ENCODE measurements at places on chromosomes 7 and 10. TPM values are rescaled to one million over a fixed set of nuclear protein-coding genes. Genes with fewer than 3 reads are reported as not detected.

The CTAGE6 gene
- 0.88 TPM for total RNA-seq

The CHAT gene
- not detected for total RNA-seq

The AKR1C1 gene
- total RNA-seq, result 0.15 TPM

The GRIFIN gene
- total RNA-seq, result not detected

The AZGP1 gene
- not detected for total RNA-seq

The NKX2-3 gene
- not detected for total RNA-seq

The CCDC146 gene
- 1.2 TPM for total RNA-seq

The ADAMTS14 gene
- total RNA-seq, result 3.4 TPM

The LIPA gene
- 53.1 TPM for total RNA-seq

The HGF gene
- total RNA-seq, result 2.0 TPM

The CYP2C19 gene
- not detected for total RNA-seq

The NAT16 gene
- not detected for total RNA-seq

DNA sequence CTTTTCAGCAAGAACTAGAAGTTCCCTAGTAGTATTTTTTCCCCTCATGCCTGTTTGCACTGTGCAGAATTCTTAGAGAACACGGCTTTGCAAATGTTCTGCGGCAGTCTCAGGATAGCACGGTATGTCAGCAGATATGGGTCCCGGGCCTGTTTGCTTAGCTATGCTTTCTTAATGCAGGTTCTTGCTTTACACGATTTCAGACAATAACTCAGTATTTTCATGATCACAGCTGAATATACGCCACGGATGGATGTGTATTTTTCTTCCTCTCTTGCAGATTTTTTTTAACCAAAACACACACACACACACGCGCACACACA is 137.3 kb downstream of the HECW1 start:
- DNase-seq, result no peak

DNA sequence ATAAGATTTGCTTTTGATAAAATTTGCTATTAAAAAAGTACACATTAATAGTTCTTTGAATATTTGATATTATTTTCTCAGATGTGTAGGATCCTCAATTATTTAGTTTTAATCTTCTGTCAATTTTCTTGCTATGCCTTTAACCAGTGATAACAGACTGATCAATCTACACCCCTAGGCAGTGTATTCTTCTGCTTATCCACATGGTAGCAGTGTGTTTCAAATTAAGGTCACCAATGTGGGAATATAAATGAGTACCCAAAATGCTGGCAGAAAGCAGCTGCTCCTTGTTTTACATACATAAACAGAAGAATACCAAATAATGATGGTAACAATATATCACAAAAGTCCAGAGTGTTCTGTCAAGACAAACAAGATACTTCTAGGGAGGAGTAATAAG is 87.0 kb downstream of the SKAP2 start:
- no peak for DNase-seq

DNA sequence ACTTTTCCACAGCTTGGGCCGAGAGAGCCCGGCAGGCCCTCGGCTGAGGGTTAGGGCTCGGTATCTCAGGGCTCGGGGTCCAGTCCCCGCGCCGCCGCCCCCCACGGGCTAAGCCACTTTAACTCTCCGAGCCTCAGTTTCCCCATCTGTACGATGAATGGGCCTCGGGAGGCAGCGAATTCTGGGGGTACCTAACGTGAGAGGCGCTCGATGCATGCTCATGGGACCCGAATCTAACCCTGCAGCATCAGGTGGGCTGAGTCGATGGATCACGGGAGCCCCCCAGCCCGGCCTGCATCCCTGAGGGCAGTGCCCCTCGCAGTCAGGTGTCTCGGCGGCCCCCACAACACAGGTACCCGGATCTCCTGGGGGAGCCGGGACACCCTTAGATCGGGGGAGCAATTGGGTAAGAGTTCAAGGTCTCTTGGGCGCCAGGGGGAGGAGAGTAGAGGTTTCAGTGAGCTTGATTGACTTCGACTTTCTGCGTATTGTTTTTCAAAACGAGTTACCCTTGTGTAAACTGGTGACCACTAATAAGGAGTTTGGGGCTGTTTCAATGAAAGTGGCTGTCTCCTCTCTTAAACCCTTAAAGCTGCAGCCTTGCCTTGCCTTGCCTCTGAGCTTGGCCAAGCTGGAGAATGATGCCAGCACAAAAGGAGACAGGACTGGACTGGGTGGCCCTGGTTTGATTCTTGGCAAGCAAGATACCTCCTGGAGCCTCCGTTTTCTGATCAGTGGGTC is 631 bp downstream of the POR start:
- DNase-seq, result no peak

DNA sequence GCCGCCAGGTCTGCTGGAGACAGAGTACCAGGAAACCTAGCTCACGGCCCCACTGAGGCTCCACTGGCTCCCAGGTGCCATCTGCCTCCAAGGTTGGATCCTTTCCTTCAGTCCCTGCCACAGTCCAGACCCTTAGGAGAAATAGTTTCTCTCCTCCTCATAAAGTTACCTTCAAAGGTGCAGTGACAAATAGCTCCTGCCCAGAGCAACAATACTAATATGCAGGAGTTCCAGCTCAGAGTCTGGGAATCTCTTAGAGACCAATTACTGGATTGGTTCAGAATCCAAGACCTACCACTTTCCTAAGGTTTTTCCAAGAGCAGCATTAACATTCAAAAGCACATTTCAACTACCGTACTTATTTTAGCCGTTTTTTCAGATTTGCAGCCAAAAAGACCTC is 41.0 kb upstream of the ADAM12 start:
- no peak for DNase-seq

DNA sequence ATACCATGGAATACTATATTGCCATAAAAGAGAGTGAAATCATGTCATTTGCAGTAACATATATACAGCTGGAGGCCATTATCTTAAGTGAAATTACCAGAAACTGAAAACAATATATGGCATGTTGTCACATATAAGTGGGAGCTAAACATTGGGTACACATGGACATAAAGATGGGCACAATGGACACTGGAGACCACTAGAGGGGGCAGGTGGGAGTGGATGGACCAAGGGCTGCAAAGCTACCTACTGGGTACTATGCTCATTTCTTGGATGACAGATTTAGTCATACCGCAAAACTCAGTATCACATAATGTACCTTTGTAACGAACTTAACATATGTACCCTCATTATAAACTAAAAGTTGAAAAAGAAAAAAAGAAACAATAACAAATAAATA is 1167.6 kb downstream of the NXPH1 start:
- DNase-seq, result no peak

DNA sequence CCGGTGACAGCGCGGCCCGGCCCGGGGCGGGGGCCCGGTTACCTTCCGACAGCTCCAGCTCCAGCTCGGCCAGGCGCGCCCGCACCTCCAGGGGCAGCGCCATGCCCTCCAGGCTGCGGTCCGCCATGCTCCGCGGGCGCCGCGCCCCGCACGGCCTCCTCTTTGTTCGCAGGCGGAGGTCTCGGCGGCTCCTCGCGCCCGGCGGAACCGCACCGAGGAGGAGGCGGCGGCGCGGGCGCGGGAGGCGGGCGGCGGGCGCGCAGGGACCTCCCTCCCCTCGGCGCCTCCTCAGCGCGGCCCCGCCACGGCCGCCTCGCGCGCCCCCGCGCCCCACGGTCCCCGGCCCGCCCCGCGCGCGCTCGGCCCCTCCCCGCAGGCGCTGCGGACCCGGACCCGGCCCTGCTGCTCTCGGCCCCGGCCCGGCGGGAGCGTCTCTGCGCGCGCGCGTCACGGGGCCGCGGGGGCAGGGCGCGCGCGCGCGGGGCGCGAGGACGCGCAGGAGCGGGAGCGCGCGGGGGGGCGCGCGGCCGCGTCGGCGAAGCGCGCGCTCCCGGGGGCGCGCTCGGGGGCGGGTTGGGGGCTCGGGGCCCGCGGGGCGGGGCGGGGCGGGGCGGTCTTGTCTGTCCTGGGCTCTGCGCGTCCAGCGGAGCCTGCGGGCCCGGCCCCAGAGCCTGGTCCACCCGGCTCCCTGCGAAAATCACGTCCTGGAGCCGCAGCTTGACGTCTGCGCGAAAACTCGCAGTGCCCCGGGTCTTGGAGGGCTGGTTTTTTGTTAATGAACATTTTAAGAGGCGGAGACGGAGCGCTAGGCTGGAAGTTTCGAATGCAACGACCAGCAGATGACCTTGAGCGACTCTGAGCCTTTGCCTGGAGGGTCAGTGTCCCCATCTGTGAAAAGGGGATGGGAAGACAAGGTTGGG is at the start of gene DIP2C:
DIP2C (minus strand) TSS at position 217 of the 920 bp plus-strand sequence; CDS start at position 127, 90 bp downstream.
- no peak for DNase-seq

GRCh38 chr7:113144817-113145216 is 26.5 kb upstream of the SMIM30 start:
- DNase-seq, result no peak

DNA sequence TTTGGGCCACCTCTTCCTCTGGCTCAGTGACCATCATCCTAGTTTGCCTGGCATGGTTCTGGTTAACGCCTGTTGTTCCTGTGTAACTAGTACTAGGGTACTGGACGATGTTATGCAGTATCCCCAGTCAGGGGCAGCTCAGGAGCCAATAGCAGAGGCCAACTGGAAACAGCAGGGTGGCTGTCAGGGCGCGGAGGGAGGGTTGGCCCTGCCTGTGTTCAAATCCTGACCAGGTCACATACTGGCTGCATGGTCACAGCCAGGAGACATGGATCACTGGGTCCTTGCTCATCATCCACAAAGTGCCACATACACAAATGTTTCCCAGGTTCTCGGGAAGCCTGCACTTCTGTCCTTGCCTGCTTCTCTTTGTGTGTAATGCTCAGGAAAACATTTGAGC is 12.3 kb upstream of the RBP3 start:
- DNase-seq, result no peak

DNA sequence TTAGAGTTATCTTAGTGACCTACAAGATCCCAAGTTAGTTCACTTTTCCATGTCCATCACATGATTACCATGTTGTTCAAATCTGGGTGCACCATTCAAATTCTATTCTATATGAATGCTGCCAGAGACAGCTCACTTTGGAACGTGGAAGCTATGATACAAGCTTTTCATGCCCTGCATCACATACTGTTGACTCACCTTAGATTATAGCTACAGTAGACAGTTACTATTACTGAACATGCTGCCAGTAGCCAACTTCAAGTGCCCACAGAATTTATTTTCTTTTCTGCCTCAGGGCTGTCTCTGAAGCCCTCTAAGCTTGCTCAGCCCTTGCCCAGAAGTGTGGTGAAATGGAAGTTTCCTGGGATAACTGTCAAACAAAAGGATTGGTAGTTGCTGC is 231.1 kb downstream of the GPR158 start:
- no peak for DNase-seq

GRCh38 chr10:58019863-58020537 is 247.7 kb downstream of the IPMK start:
- no peak for DNase-seq

DNA sequence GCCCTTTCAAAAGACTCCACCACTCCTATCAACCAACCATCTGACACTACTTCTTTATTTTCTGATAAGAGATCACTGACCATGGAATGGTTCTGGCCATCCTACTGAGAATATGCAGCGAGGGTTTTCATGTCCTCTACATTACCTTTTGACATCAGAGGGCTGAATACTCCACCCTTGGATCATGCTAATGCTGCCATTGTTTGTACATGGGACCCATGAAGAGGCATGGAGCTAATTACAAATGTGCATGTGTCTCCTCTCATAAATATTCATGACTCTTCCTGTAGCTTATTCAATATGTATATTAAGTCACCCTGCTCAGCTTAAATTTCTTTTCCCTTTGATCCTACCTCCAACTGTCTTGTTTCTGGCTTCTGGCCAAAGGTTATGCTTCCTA is 1065.8 kb upstream of the GHITM start:
- DNase-seq, result no peak

GRCh38 chr7:6232116-6232515 is 40.3 kb downstream of the CYTH3 start:
- no peak for DNase-seq

GRCh38 chr10:75585294-75585693 is 153.9 kb downstream of the LRMDA start:
- DNase-seq, result no peak

- DNase-seq, result no peak
Measured at GRCh38 chr10:25547382-25547781, 372.6 kb downstream of the GPR158 start.

GRCh38 chr10:110808615-110809014 is 63.1 kb upstream of the PDCD4 start:
- no peak for DNase-seq

DNA sequence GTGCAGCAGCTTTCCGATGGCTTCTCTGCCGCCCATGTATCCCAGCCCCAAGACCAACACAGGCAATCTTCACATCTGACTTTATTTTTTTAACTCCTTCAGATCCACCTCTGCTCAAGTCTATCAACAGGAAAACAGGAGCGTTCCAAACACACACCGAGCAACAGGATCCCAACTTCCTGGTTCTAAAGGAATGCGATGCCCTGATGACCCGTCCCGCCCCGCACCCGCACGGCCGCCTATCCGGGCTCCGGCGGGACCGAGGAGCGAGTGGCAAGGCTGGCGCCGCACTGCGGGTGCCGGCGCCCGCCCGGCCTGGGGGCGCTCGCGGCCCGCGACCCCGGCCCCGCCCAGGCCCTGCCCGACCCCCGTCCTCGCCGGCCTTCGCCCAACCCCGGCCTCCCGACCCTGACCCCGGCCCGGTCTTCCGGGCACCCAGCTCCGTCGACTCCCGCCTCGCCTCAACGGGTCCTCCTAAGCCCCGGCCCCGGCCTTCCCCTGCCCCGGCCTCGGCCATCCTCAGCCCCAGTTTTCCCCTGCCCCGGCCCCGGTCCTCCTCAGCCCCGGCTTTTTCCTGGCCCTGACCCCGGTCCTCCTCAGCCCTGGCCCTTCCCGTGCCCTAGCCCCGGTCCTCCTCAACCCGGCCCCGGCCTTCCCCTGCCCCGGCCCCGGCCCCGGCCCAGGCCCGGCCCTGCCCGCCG is 730 bp downstream of the LARP4B start:
- DNase-seq, result no peak

- DNase-seq, result no peak
Measured at GRCh38 chr10:128059266-128059981, 66.8 kb downstream of the MKI67 start.

DNA sequence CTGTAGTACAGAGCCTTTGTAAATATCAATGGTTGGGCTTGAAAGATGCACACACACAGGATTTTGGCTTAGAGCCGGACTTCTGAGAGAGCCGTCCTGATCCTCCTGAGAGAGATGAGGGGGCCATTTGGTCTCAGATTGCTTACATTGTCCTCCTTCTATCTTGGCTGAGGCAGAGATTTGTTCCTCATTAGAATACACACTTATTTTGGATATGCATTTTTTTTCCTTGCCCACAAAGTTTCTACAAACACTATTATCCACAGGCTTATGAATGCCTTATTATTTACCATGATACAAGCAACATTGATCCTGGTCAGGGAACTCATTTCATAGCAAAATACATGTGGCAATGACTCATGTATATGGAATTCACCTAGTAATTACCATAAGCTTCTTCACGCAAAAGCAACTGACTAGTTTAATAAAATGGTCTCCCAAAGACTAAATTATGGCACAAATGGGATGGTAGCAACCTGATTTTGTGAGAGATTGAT is 175.3 kb downstream of the MDFIC start:
- no peak for DNase-seq

GRCh38 chr10:35780970-35781642 is 139.0 kb upstream of the FZD8 start:
- no peak for DNase-seq
